NCI-H2171 (cell line): ENCODE measurements at places on chromosomes 5 and 9.

GRCh38 chr9:131101207-131101964 is 5.1 kb downstream of the AIF1L start:
- DNase-seq = no peak

DNA sequence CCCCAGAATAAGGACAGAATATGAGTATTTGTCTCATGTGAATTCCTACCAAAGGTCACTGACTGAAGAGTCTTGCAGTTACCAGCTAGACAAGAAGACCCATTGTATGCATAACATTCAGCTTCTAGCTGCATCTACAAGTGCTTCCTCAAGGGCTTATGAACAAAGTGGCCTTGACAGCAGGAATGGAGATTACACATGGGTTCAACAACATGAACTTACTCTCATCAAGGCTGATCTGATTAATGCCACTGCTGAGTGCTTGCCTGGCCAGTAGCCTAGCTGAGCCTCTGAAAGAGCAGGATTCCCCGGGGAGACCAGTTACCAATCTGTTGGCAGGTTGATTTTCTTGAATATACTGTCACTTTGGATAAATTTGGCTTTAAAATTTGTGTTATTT is 76.7 kb upstream of the CHD1 start:
- DNase-seq = no peak

GRCh38 chr9:8206720-8207119 is 407.1 kb upstream of the DMAC1 start:
- DNase-seq = no peak

- DNase-seq = no peak
Observed at GRCh38 chr5:9441610-9442009, 104.3 kb downstream of the SEMA5A start.

DNA sequence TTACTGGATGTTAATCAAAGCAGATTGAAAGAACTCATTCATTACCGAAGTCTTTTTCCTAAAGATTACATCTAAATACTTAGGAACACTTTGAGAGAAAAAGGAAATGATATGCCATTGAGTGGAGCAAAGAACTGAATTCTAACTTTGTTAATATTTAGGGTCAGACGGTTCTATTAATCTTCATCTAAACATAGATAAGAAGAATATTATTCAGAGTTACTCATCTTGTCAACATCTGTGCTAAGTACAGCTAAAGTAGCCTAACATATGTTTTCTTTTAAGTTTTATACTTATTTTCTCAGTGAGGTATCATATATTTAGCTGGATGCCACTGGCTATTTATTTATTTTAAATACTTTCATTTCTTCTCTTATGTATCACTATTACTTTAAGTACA is 1763.7 kb downstream of the EFNA5 start:
- no peak for DNase-seq

- no peak for DNase-seq
Observed at GRCh38 chr5:142819292-142819691, 49.1 kb downstream of the ARHGAP26 start.

GRCh38 chr9:101445353-101446029 is 9.9 kb upstream of the ALDOB start:
- DNase-seq = no peak

DNA sequence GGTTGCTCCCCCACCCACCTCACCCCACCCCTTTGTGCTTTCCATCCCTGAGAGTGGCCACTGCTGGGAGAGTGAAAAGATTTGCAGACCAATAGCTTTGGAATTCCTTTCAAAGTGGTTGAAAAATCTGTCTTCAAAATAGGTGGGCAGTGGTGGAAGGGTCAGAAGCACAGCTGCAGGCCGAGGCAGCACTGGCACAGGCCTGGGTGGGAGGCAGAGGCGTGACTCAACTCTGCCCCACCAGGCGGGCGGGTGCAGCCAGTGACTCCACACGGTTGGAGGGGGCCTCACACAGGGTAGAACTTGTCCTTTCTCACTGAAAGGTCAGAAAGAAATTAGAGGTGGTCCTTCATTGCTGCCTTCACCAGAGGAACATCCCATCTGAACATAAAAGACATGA is 214.9 kb upstream of the TBCA start:
- DNase-seq = no peak

DNA sequence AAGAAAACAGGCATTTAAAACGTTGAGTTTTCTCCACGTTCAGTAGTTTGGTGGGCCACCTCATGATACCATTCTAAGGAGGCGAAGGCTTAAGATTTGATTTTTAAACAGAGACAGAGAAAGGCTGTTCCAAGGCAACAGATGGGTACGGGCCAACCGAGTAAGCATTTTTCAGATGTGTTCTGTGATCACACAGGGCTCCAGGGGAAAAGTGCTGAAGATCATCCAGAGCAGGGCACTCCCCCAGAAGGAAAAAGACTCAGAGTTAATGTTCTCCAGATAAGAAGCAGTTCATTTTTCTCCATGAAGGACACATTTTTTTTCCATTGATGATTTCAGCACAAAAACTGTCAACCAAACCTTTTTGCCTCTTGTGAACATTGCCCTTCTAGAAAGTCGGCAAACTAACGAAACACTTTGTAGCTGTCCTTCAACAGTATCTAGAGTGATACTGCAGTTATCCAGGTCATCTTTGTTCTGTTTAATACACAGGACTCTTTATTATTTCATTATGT is 138.7 kb downstream of the ALDH1A1 start:
- no peak for DNase-seq

DNA sequence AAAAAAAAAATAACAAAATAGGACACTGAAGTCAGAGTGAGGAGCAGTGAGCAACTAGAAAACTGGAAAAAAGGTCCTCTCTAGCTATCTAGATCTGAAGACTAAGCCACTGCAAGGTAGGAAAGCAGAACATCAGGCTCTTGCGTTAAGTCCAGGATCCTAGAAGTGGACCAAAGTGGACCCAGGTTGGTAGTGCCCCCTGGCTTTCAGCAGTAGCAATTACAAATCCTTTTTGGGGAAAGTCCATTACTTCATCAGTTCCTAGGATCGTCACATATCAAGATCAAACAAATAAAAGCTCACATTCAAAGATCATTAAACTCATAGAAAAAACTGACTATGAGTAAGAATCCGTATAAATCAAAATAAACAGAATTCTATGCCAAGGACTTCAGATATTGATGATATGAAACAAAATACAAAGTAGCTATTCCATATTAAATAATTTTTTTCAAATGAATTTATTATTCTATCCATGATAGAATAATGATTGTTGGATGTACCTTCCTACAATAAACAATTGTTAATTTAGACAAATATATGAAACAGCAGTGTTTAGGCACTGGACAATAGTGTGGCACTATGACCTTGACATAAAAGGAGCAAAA is 6.5 kb upstream of the RICTOR start:
- no peak for DNase-seq

DNA sequence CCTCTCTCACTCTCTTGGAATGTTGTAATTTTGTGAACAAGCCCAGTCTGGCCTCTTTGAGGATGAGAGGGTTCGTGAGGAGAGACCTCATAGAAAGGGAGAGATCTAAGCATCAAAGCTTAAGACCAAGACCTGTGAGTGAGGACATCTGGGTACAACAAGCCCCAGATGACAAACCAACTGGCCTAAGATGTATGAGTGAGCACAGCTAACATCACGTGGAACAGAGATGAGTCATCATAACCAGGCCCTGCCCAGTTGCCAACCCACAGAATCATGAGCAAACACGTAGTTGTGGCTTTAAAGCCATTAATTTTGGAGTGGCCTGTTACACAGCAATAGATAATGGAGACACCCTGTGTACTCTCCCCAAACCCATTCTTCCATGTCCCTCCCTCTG is 439.1 kb upstream of the KIF2A start:
- no peak for DNase-seq

- DNase-seq = no peak
Observed at GRCh38 chr9:103407260-103407659, 412.1 kb downstream of the CYLC2 start.
